ENCODE measurements at places on chromosomes 16 and 17. TPM values are rescaled to one million over a fixed set of nuclear protein-coding genes. Genes with fewer than 3 reads are reported as not detected.

The DHRS7C gene
- total RNA-seq: not detected

The LPO gene
- not detected for total RNA-seq

The TUBB3 gene
- 3.6 TPM for total RNA-seq

The GNAO1 gene
- total RNA-seq: 1.5 TPM

The IST1 gene
- 209 TPM for total RNA-seq

The ZNF385C gene
- 0.12 TPM for total RNA-seq

The RHBDF1 gene
- total RNA-seq: 0.33 TPM

The CA7 gene
- total RNA-seq: not detected

The TP53TG3 gene
- not detected for total RNA-seq

The CCL14 gene
- total RNA-seq: not detected

The HSD17B2 gene
- total RNA-seq: not detected

The NPIPA7 gene
- 12.9 TPM for total RNA-seq

The PABPN1L gene
- not detected for total RNA-seq

The PYY gene
- total RNA-seq: not detected

The SLC38A8 gene
- total RNA-seq: not detected

The CES5A gene
- not detected for total RNA-seq

The NTN1 gene
- total RNA-seq: 0.28 TPM

The HNF1B gene
- total RNA-seq: not detected

The DNASE1 gene
- 33.8 TPM for total RNA-seq

The CTRL gene
- total RNA-seq: 5.0 TPM

The KRTAP2-3 gene
- not detected for total RNA-seq

The TEX19 gene
- total RNA-seq: 0.15 TPM

The NUP93 gene
- 129 TPM for total RNA-seq

The KCNJ12 gene
- not detected for total RNA-seq

The ZP2 gene
- not detected for total RNA-seq

The CSH2 gene
- not detected for total RNA-seq

The BAHCC1 gene
- total RNA-seq: 0.64 TPM

The PYDC1 gene
- total RNA-seq: not detected

The RGS11 gene
- not detected for total RNA-seq

The GJD3 gene
- not detected for total RNA-seq

The SOST gene
- not detected for total RNA-seq

The PRR35 gene
- not detected for total RNA-seq

The RNF227 gene
- total RNA-seq: 2.8 TPM
